Mesothelial cell of epicardium (in vitro differentiated cells): ENCODE measurements at places on chromosomes 2 and 18. TPM values are rescaled to one million over a fixed set of nuclear protein-coding genes. Genes with fewer than 3 reads are reported as not detected.

The IL36A gene
- not detected in 3 replicates for total RNA-seq

The MROH2A gene
- total RNA-seq = not detected in 3 replicates

The PDE11A gene
- 22.9 to 25.6 TPM (median 23.9 TPM) in 3 replicates for total RNA-seq

- no peak for DNase-seq
These were observed 18.5 kb downstream of the THSD7B start for GRCh38 chr2:136783856-136784255.

- no peak for DNase-seq
These were observed 207.8 kb downstream of the ATAD2B start for GRCh38 chr2:23718931-23719700.

DNA sequence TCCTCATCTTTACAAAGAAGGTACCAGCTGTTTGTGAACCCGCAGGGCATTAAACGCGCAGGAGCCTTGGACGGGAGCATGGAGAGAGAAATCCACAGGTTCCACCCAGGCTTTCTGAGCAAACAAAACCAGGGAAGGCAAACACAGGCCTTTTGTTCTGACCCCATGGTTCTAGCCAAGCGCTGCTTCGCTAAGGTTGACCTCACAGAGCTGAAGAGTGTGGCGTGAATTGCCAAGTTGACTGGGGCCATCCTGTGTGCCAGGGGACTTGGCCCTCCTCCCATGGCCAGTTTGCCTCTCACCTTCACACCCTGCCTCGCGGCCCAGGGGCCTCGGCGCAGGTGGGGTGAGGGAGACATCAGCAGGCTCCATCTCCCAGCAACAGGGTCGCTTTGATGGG lies 74.1 kb downstream of the VAPA start:
- no peak for DNase-seq

GRCh38 chr2:237648016-237648381 lies 20.6 kb downstream of the LRRFIP1 start:
- DNase-seq = no peak

GRCh38 chr2:106159866-106160785 lies 34.0 kb downstream of the UXS1 start:
- no peak for DNase-seq

- no peak for DNase-seq
These were observed 284.1 kb downstream of the PHLPP1 start for GRCh38 chr18:62999392-62999791.

DNA sequence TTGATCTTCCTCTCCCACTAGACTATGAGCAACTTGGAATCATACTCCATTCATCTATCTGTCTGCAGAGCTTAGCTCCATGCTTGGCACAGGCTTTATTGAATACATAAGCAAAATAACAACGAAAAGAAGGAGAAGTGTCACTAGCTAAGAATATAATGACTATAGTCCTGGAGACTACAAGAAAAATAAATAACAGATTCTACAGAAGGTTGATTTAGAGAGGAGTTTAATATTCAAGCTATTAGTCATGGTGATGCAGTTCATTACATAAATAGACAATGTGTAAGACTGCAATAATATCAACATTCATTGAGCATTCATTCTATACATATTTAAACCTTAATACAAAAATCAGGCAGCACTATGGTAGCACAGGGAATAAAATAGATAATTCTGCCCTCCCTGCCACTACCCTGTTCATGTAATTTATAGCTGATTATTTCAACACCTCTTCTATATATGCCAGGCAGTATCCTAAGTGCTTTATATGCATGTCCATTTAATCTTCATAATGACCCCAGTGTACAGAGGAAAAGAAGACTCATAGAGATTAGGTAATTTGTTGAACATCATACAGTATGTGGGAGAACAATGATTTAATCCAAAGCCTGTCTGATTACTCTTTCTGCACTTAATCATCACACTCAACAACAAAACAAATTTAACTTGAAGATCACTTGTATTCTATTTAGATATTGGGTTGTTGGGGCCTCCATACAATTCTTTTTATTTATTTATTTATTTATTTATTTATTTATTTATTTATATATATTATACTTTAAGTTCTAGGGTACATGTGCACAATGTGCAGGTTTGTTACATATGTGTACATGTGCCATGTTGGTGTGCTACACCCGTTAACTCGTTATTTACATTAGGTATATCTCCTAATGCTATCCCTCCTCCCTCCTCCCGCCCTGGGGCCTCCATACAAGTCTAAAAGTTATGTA lies 165.3 kb downstream of the RNF152 start:
- no peak for DNase-seq

GRCh38 chr18:77077941-77078689 lies 54.5 kb downstream of the MBP start:
- DNase-seq = no peak

- DNase-seq = no peak
These were observed 290.9 kb downstream of the IRS1 start for GRCh38 chr2:226508683-226509082.
